ENCODE measurements at places on chromosomes 3 and 15. TPM values are rescaled to one million over a fixed set of nuclear protein-coding genes. Genes with fewer than 3 reads are reported as not detected.
A peak's percentile ranks its signal among the peaks of the same experiment; 100 is the strongest.

GRCh38 chr15:45583731-45584639 lies 3.2 kb upstream of the BLOC1S6 start:
- DNase-seq: no peak

- no peak for DNase-seq
Measured at GRCh38 chr3:154973851-154974250, 106.3 kb upstream of the MME start.

- DNase-seq: no peak
Measured at GRCh38 chr3:113594066-113594465, 61.7 kb downstream of the SIDT1 start.

GRCh38 chr15:56729561-56729960 lies 3.7 kb downstream of the ZNF280D start:
- DNase-seq: no peak

DNA sequence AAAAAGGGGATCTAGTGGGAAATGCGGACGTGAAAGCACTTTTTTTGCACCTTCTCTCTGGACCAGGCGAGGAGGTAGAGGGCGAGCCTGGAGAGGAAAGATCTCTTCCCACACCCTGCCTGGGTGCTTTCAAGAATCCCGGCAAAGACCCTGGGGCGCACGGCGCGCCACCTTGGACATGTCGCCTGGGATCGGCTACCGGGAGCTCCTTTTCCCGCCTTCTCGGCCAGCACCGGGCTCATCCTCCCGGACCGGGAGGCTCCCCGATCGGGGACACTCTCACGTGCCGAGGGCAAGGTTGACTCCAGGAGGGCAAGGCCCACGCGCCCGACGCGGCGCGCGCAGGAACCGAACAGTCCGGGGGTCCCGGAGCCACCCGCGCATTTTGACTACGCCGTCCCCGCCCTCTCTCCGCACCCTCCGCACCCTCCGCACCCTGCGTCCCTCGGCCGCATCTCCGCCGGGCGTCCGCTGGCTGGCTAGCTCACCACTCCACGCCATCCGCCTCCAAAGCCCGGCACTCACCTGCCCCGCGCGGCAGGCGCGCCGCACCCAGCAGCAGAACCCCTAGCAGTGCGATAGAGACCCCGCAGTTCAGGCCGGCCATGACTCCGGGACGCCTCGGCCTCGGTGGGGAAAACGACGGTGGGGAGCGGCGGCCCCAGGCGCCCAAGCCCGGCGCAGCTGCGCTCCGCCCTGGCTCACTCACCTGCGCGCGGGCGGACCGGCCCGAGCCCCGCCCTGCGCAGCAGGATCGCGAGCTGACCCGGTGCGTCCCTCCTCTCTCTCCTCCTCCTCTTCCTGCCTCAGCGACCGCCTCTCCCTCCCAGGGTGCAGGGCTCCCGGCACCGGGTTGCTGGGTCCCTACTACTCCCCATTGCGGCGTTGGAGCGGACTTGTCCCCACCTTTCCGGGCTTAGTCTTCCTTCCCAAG lies at the start of gene CDCP1:
Gene CDCP1 (minus strand): TSS at position 698 of the 934 bp plus-strand sequence. CDS start 91 bp downstream, at position 607.
- peak; percentile 37 for DNase-seq

- DNase-seq: peak; percentile 86
Measured at GRCh38 chr3:172244011-172244410, 204.2 kb downstream of the GHSR start.

DNA sequence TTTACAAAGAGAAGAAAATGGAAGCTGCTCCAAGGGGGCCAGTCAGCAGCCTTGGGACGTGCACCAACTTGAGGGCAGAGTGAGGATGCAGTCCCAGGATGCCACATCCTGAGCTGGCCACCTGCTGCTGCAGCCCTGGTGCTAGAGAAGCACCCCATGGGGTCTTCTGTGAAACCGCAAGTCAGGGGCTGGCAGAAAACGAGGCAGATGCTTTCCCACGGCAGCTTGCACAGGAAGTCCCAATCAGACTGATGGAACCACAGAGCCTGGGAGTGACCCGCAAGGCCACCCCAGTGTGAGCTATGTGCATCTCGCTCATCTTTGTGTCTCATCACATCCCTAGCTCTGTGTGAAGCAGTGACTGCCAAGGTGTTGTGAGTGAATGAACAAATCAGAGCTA lies 76.5 kb downstream of the NUP210 start:
- DNase-seq: no peak

GRCh38 chr15:47861111-47861903 lies 144.0 kb downstream of the SEMA6D start:
- DNase-seq: no peak

GRCh38 chr3:30346933-30347320 lies 259.5 kb upstream of the TGFBR2 start:
- DNase-seq: no peak

DNA sequence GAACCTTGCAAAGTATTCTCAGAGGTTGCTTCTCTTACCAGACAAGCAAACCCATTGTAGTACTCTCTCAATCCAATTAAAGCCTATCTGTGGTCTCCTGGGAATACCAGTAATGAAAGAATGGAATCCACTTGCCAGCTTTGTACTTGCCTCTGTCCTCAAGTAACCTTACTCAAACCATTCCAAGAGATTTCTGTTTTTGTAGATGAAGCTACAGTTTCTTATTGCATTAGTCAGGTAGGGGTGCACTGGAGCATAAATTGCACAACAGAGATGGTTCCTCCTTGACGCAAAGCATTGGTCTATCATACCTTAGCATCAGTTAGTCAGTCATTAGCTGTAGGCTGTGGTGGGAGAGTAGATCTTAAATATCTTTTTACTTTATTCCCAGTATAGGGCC lies 52.9 kb downstream of the BTLA start:
- DNase-seq: peak; percentile 7

DNA sequence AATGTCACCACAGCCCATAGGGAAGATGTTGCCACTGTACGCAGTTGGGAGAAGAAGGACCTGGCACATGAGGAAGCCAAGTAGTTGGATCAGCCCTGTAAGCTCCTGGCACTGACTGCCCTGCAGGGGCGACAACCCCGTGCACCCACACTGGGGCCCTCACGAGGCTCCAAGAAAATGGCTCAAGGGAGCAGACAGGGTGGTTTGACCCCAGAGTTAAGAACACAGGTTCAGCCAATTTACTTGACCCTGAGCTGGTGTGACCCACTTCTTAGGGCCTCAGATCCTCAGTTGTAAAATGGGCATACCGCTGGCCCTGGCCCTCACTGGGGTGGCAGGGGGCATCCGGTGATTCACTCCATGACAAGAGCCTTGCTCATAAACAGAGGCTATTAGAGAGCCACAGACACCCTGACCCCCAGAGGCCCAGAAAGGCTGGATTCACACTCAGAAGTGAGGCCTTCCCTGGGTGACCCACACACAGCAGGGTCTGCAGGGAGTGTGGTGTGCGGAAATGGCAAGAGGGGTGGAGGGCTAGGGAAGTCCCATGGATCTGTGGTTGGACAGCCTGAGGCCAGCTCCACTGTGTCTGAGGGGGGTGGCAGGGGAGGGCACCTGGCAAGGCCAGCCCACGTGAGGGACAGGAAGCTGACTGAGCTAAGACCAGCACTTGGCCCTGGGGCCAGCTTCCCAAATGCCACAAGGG lies 1.7 kb upstream of the HHATL start:
- peak; percentile 42 for DNase-seq

- no peak for DNase-seq
Measured at GRCh38 chr3:75237477-75237876, 426.7 kb upstream of the FRG2C start.

GRCh38 chr15:43939070-43939469 lies 112.3 kb downstream of the WDR76 start:
- DNase-seq: peak; percentile 31

DNA sequence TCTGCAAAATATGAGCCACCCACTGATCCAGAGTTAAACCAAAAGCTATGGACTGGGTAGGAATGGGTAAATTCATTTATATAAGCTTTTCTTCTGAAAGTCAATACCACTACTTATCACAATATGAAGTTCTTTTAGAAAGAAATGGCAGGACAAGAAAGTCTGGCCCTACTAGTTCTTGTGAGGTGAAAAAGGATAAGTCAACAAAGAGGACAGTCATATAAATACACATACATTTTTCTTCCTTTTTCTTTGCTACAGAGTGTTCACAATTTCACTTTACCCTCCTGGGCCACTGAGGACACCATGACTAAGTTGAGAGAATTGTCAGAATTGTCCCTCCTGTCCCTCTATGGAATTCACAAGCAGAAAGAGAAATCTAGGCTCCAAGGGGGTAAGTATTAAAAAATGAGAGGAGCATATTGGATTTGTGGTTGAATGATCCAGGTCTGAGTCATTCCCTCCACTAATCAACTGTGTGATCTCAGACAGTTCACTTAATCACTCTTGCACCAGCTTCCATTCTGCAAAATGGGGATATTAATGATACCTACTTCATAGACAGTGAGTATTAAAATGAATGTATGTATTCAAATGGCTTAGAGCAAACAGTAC lies 27.6 kb downstream of the ACP3 start:
- DNase-seq: peak; percentile 35

GRCh38 chr3:96083610-96084009 lies 730.8 kb upstream of the EPHA6 start:
- DNase-seq: no peak

- DNase-seq: no peak
Measured at GRCh38 chr3:126419151-126419703, 24.5 kb downstream of the CFAP100 start.

DNA sequence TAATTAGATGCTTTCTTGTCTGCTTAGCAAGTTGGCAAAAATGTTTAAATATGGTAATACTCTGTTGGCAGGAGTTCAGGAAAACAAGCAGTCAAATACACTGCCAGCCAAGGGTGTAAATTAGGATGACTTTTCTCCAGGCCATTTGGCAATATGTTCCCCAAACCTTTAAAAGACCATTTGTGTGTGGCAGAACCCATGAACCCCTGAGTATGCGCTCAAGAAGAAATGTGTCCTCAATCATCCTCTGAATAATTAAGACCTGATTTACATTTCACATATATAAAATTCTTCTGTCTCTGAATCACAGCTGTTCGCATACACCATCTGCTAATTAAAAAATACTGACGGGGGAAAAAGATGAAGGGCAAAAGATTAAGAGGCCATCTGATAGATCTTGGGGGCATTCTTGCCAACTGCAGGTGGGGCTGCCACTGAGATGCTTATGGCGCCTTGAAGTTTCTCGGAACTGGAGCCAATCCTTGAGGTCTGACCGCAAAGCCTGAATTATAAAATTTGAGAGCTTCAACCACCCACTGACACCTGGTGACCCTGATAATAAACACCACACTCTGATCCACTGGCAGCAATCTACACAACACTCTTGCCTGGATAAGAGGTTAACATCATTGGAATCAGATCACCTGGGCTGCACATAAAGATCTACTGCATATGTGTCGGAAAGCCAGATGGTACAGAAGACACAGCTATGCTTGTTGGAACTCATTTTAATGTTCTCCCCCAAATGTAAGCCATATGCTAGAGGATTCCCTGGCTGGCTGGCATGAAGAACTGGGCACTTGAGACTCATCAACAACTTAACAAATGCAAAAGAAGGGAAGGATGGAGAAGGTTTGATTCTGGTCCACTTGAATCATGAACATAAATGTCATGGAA lies 190.6 kb downstream of the OSBPL10 start:
- DNase-seq: no peak

GRCh38 chr15:51201581-51201980 lies 106.9 kb upstream of the TNFAIP8L3 start:
- DNase-seq: no peak

GRCh38 chr15:62737551-62737950 lies 305.0 kb upstream of the TPM1 start:
- DNase-seq: peak; percentile 88

DNA sequence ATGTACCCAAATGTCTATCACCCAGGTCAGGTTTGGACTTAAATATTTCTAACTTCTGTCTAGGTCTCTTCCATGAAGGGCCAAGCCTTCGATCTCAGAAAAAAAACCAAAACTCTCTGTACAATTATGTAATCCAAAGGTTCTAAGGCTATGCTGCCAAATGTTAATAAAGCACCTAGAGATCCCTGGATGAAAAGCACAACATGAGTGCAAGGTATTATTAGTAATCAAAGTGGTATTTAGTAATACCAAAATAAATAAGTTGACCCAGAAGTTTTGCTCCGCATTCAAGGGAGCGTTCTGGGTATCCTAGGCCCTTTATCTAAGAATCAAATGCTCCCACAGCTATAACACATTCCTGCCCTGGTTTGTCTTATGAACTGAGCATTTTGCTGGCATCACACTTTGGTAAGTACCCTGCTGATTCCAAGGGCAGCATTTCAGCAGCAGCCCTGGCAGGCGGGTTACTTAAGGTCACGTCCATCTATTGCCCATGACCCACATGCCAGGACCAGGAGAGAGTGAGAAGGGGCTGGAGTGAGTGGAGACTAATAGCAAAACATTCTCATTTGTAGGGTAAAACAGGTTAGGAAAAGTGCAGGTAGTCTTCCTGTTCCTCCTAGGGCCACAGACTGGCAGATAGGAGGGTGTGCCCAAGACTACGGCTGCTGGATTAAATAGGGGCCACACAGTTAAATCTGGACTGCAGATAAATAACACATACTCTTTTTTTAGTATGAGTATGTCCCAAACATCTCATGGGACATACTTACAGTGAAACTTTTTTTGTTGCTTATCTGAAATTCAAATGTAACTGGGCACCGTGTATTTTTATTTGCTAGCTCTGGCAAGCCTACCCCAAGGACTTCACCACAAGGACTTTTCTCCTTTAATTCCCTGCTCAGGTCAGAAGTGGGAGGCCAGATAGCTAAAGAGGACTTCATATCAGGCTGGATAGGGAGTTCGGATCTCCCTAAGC lies 76.0 kb upstream of the SNRK start:
- DNase-seq: no peak

GRCh38 chr15:37208146-37209040 lies 108.0 kb upstream of the MEIS2 start:
- DNase-seq: no peak

DNA sequence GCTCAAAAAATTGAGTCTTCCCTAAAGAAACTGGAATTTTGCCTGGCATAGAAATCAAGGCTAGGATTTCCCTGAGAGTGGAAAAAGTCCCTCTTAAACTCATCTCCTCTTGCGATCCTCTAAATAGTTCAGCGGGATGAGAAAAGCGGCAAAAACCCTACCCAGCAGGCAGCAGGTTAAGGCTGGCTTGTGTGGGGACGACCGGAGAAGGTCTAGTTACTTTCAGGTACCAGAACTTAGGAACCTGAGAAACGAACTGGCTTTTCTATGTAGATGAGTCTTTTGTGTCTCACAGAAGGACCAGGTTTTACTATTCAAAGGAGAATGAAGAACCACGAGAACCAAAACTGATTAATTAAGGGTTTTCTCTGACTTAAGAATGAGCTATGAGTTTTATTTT lies 523.7 kb upstream of the TGFBR2 start:
- DNase-seq: no peak

- no peak for DNase-seq
Measured at GRCh38 chr15:64343841-64344240, 12.1 kb downstream of the CSNK1G1 start.

GRCh38 chr3:107496855-107497254 lies 25.9 kb upstream of the BBX start:
- DNase-seq: no peak

- peak; percentile 64 for DNase-seq
Measured at GRCh38 chr3:169914321-169914720, 2.9 kb downstream of the SAMD7 start.

THAP10 gene
- total RNA-seq: 8.4 TPM

CEMIP gene
- 1.1 TPM for total RNA-seq

ZNF860 gene
- total RNA-seq: 0.60 TPM

MYH15 gene
- 0.20 TPM for total RNA-seq

TMCO5A gene
- not detected for total RNA-seq

FAM43A gene
- total RNA-seq: 1.8 TPM

CTXN2 gene
- not detected for total RNA-seq

ADIPOQ gene
- total RNA-seq: not detected

CCDC54 gene
- not detected for total RNA-seq

VPS8 gene
- 30.8 TPM for total RNA-seq

IQCB1 gene
- total RNA-seq: 18.8 TPM

AGBL1 gene
- total RNA-seq: not detected

ACKR4 gene
- 0.98 TPM for total RNA-seq

ITIH1 gene
- not detected for total RNA-seq

HOMER2 gene
- 20.4 TPM for total RNA-seq

All from RPMI7951 (cell line).